ENCODE measurements at places on chromosomes 4 and X. TPM values are rescaled to one million over a fixed set of nuclear protein-coding genes. Genes with fewer than 3 reads are reported as not detected.

TMPRSS11E gene
- polyA plus RNA-seq: not detected

TRIML2 gene
- polyA plus RNA-seq: 0.07 TPM

USP27X gene
- polyA plus RNA-seq: 4.3 TPM

CFAP47 gene
- polyA plus RNA-seq: not detected

SGCB gene
- 47.7 TPM for polyA plus RNA-seq

VCX2 gene
- not detected for polyA plus RNA-seq

OPHN1 gene
- 6.7 TPM for polyA plus RNA-seq

TAPT1 gene
- 11.5 TPM for polyA plus RNA-seq

SORCS2 gene
- 0.29 TPM for polyA plus RNA-seq

IL2 gene
- polyA plus RNA-seq: not detected

SLC6A8 gene
- polyA plus RNA-seq: 12.3 TPM

RAB41 gene
- polyA plus RNA-seq: not detected

REELD1 gene
- polyA plus RNA-seq: not detected

UGT8 gene
- not detected for polyA plus RNA-seq

XIAP gene
- 15.8 TPM for polyA plus RNA-seq

LDB2 gene
- polyA plus RNA-seq: 180 TPM

CDS1 gene
- polyA plus RNA-seq: 0.06 TPM

MAB21L2 gene
- polyA plus RNA-seq: 3.3 TPM

ENOX2 gene
- 15.5 TPM for polyA plus RNA-seq

ZFP92 gene
- polyA plus RNA-seq: 0.02 TPM

IL9R gene
- polyA plus RNA-seq: not detected

SLIT2 gene
- polyA plus RNA-seq: 16.0 TPM

CLDN2 gene
- 0.04 TPM for polyA plus RNA-seq

STARD8 gene
- polyA plus RNA-seq: 1.6 TPM

KCND1 gene
- polyA plus RNA-seq: 1.5 TPM

FGF16 gene
- polyA plus RNA-seq: not detected

GABRB1 gene
- 7.1 TPM for polyA plus RNA-seq

KLB gene
- not detected for polyA plus RNA-seq

NAAA gene
- polyA plus RNA-seq: 14.7 TPM

SNCA gene
- 2.9 TPM for polyA plus RNA-seq

STAP1 gene
- polyA plus RNA-seq: not detected

ARMCX2 gene
- 78.4 TPM for polyA plus RNA-seq

BGN gene
- 143 TPM for polyA plus RNA-seq

CD99 gene
- 355 TPM for polyA plus RNA-seq

LRP2BP gene
- 0.09 TPM for polyA plus RNA-seq

CNGA1 gene
- polyA plus RNA-seq: not detected

RAB40AL gene
- polyA plus RNA-seq: 0.21 TPM

COQ2 gene
- 18.9 TPM for polyA plus RNA-seq

ASB11 gene
- not detected for polyA plus RNA-seq

PGAM4 gene
- 0.40 TPM for polyA plus RNA-seq

PHEX gene
- polyA plus RNA-seq: 0.24 TPM

PAK3 gene
- polyA plus RNA-seq: 0.51 TPM

DRD5 gene
- polyA plus RNA-seq: not detected

FAM9B gene
- polyA plus RNA-seq: not detected

MAGEB16 gene
- polyA plus RNA-seq: not detected

ZIC3 gene
- polyA plus RNA-seq: not detected

UTP3 gene
- 27.1 TPM for polyA plus RNA-seq

AMTN gene
- polyA plus RNA-seq: not detected

ADRA2C gene
- not detected for polyA plus RNA-seq

C4orf36 gene
- 1.2 TPM for polyA plus RNA-seq

SMIM31 gene
- polyA plus RNA-seq: not detected
